Glutamatergic neuron (in vitro differentiated cells): ENCODE measurements at places on chromosomes 2 and 18. TPM values are rescaled to one million over a fixed set of nuclear protein-coding genes. Genes with fewer than 3 reads are reported as not detected.

- DNase-seq, result no peak
Observed at GRCh38 chr2:189819297-189819704, 35.1 kb downstream of the PMS1 start.

The MEIS1 gene
- 4.8 TPM for total RNA-seq

The PPIG gene
- 33.7 TPM for total RNA-seq

DNA sequence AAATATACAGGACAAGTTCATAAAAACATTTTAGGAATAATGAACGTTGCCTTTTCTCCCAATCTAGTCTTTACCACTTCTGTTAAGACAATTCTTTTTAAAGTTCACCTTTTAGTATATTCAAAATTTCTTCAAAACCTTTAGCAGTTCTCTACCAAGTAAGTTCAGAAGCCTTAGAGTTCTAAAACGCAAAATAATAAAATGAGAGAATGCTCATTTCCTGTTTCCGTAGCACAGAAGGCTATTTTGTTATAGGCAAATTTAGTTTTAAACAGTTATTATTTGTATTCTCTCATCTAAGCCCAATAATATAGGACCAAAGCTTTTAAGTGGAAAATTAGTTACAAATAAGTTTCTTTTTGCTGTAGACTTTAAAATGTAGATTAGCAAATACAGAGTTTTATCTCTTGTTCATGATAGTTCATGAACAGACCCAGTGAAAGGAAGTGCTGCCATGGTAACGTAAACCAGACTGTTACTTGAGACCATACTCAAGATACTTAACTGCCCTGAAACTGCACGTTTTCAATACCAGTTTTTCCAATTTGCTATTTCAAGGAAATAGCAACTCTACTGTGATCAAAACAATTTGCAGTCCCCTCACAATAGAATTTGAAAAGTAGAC is 173.1 kb upstream of the STON1 start:
- no peak for DNase-seq

The FBXO36 gene
- 3.4 TPM for total RNA-seq

The LDLRAD4 gene
- total RNA-seq, result 0.29 TPM

DNA sequence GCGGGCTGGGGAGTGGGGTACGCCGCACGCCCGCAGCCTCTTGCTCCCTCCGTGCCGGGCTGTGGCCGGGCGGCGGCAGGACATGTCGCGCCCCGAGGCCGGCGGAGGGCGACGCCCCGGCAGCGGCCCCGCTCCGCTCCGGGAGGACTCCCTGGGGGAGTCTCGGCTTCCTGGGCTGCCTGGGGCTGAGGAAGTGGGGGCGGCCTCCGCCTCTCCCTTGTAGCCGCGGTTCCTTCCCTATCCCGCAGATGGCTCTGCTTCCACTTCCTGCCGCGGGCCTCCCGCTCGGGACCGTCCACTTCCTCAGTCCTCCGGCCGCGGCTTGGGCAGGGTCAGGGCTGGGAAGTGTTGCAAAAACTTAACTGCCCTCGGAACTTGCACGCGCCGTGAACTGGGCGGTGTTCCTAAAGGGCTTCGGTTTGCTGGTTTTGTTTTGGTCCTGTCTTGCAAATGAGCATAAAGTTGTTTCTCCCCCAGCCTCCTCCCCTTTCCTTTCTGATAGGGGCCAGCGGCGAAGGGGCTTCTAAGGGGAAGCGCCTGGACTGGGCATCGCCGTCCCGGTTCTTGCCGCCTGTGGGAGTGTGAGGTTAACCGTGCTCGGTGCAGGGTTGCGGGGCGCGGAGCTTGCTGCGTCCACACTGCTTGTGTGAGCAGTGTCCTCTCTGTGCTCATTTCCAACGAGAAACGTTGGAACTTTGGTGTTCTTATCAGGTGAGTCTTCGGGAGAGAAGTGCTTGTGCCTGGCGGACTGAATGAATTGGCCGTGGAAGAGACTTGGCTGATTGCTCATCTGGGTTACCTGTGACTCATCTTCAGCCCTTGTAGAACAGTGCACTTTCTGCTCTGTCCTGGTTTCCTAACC is 600 bp downstream of the RALB start:
- peak; percentile 84 for DNase-seq

DNA sequence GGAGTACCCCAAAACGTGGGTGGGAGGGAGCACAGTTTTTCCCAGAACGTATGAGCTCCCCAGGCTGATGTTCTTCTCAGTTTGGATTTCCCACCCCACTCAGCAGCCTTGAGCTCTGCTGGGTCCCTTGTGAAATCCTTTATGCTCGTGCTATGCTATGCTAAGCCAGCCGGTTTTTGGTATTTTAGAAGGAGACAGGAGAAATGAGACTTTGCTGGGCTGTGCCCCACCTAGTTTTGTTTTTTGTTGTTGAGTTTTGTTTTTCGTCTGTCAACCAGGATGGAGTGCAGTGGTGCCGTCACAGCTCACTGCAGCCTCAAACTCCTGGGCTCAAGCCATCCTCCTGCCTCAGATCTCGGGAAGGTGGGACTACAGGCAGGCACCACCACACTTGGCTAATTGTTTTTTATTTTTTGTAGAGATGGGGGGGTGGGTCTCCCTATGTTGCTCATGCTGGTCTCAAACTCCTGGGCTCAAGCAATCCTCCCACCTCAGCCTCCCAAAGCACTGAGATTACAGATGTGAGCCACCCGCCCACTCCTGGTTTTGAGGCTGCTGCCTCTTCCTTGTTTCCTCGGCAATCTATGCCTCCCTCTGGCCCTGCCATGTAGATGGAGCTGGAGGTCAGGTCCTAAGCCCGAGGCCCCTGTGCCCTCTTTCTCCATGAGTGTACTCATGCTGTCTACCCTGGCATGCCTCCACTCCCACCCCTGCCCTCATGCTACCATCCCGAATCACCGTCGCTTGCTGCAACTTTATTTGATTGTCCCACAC is 17.5 kb upstream of the MGAT4A start:
- DNase-seq, result no peak

The HOXD3 gene
- not detected for total RNA-seq

DNA sequence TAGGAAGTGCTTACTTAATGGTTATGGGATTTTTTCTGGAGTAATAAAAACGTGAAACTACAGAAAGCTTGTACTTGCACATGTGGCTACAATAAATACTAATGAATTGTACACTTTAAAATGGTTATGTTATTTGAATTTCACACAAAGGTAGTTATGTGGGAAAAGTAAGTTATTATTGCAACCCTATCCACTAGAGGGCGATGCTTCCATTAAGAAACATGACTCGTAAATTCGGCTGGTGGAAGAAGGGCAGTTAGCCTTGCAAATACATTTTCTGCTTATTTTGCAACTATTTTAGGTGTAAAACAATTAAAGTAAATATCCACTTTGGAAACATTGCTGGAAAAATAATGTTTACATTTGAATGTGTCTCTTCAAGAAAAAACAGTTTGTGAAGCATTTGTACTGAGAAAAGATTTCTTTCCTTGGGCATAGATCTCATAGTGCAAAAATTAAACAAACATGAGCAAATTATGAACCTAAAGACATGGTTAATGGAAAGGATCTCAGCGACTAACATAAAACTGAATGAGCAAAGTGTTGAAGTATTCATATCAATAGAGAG is 68.1 kb upstream of the CSRNP3 start:
- DNase-seq, result no peak

The TRIM43 gene
- 2.3 TPM for total RNA-seq

DNA sequence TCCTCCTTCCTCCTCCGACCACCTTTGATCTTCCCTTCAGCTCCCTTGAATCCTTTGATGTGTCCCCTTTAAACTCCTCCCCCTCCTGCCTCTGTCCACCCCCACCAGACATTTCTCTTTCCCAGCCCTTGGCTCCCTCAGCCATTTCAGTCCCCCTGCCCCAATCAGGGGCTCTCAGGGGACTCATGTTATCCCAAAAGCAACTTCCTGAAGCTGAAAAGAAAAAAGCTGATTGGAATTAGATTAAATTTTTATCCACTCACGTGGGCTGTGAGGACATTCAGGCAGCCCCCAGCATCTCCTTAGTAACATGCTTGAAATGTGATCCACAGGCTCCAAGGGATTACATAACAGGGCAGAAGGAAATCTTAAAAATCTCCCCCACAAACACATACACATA is 81.3 kb downstream of the NEURL3 start:
- DNase-seq, result no peak

- no peak for DNase-seq
Observed at GRCh38 chr2:1969701-1970015, 225.3 kb upstream of the PXDN start.

The DSEL gene
- 12.2 TPM for total RNA-seq

DNA sequence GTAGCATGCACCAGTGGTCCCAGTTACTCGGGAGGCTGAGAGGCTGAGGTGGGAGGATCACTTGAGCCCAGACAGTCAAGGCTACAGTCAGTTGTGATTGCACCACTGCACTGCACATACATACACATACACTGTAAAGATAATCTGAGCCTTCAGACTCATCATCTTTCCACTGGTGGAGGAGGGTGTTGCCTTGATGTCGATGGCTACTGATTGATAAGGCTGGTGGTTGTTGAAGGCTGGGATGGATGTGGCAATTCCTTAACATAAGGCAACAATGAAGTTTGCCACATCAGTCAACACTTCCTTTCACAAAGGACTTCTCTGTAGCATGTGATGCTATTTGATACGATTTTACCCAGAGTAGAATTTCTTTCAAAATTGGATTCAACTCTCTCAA is 118.8 kb downstream of the IKZF2 start:
- no peak for DNase-seq

GRCh38 chr18:31500051-31500688 is 2.2 kb downstream of the DSG2 start:
- no peak for DNase-seq

GRCh38 chr18:56651771-56652092 is 573 bp downstream of the WDR7 start:
- DNase-seq, result no peak

DNA sequence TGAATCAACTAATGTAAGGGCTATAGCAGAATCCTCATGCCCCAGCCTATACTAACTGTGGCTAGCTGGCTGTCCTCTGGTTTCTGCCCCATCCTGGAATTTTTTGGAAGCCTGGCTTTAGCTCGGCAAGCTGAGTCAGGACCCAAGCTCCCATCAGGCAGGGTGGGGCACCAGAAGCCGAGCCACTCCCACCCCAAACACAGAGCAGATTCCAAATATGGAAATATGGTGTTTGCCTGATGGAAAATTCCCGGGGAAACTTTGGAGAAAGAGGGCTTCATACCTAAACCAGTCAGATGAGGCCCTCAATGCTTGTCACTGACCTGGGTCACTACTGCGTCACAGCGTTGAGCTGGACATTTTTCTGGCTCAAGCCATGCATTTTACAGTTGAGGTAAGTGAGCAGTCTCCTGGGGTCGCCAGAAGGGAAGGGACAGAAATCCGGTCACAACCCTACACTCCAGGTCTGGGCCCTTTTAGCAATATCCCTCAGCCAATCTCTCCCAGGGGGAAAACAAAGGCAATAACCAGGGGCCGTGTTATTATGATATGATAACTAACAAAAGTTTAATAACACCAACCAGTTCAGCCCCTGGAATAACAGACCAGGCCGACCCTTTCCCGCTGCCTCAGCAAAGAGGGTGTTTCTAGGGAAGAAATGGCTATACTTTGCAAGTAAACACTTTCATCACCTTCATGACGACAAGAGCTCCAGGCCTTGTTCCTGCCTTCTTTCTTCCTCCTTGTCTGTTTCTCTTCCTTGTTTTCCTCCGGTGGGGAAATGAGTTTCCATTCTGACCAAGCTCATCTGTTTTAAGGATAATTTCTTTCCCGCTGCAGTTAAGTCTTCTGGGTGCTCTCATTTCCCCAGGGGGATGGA is 37.7 kb downstream of the PSD4 start:
- DNase-seq, result no peak

DNA sequence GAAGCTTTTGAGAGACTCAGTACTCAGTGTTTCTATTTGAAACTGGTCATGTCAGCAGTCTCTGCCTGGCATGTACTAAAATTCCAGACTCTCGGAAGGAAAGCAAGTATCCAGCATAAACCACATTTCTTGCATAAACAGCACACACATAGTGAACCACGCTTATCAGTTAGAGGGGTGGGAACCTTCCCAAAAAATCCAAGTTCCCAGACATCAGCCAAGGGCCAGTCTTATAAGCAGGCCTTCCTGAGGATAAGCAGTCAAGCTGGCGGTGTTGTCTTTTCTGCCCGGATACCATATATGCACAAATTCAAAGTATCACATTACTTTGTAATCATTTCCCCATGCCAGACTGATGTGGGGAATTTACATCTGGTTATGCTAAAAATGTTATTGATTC is 73.6 kb downstream of the ST6GAL2 start:
- DNase-seq, result no peak

GRCh38 chr2:47015706-47016105 is 100.1 kb upstream of the MCFD2 start:
- DNase-seq, result no peak

DNA sequence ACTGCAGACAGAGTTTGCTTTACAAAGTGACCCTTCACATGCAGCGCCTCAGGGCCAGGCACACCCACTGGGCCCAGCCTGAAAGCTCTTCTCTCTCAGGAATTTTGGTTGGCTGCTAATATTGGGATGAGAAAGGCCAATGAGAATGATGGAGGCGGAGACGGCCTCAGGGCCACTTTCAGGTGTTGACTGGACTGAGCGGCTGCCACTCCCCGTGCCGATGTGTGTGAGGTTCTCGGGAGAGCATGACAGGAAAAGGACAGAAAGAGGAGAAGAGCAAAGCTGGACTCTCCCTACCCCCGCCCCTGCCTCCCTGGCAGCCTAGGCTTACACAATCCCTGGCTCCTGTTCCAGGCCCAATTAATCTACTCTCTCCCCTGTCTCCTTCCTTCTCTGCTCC is 155.7 kb downstream of the CELF4 start:
- DNase-seq, result no peak

The ZNF2 gene
- 3.3 TPM for total RNA-seq

GRCh38 chr2:20632446-20632990 is 18.4 kb downstream of the HS1BP3 start:
- DNase-seq, result no peak

The KCNIP3 gene
- total RNA-seq, result 7.3 TPM

DNA sequence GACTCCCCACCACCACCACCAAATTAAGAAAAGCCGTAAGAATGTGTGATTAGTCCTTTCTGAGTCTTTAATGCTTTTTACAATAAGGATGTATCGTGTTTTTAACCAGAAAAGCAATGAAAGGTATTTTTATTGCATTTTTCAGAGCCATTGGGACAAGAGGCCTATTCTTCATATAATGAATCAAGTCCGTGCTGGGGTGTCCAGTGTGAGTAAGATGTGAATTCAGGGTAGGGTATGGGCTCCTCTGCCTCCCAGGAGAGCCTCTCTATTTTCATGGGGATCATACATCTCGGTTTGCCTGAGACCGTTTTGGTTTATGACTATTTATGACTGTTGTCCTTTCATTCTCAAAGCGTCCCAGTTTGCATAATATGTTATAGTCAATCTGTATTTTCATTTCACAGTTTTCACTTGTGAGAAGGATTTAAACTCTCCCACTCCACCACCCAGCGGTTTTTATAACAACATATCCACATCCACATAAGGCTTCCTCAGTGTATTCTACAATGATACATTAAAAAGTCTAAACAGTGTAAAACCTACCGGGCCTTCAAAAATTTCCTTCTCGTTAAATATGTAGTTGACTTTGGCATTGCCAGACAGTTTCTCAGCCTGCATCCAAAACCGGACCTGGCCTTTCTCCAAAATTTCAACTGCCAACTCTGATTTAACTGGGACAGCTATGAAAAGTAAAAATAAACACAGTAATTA is 80.8 kb upstream of the LPIN2 start:
- DNase-seq, result no peak

The C2orf92 gene
- total RNA-seq, result 19.6 TPM
